ENCODE measurements at places on chromosomes 1 and 21.

GRCh38 chr1:243251539-243251938 lies 3.5 kb downstream of the CEP170 start:
- no peak for DNase-seq

DNA sequence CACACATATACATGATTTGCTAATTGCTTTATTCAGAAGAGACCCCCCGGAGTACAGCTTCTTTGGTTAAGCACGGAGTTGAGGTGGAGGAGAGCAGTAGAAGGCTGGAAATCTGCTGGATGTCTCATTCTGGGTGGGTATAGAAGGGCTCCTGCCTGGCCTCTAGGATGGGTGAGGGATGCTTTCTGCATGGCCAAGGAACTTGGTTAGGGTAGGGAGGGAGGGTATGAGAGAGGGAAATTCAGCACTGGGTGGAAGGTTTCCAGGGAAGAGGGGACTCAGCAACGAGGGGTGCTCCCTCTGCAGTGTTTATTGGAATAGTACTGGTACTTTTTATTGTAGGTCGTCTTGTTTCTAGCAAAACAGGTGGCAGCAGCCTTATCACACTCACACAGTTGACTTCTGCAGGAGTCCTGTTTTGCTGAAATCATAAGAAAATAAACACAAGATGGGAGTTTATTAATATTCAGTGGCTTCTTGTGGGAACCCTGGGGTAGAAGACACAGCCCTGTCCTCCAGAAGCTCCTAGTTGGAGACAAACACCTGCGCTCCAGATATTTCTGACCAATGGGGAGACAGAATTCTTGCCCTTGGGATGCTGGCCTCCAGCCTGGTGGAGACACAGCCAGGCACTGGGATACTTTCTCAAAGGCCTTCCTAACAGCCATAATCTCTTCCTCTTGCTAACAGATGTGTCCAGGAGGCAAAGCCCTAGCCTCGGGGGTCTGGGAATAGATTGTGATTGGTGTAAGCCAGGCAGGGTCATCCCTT lies 3.8 kb downstream of the PLA2G2A start:
- DNase-seq: no peak

DNA sequence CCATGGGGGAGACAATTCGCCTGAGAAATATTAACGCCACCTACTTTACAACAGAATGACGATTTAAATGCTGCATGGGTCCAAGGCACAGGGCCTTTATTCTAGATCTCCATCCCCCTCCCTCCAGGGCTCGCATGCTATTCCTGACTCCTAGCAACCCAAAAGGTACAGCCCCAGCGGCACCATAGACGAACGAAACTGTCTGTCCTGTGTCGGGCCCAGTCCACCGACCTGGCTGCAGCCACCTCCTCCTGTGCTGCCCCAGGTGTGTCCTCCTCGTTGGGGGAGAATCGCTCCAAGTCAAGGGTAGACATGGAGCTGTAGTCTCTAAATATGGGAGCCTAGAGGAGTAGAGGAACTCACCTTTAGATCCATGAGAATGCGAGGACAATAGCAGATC lies 196.5 kb downstream of the TOMM20 start:
- DNase-seq: no peak

DNA sequence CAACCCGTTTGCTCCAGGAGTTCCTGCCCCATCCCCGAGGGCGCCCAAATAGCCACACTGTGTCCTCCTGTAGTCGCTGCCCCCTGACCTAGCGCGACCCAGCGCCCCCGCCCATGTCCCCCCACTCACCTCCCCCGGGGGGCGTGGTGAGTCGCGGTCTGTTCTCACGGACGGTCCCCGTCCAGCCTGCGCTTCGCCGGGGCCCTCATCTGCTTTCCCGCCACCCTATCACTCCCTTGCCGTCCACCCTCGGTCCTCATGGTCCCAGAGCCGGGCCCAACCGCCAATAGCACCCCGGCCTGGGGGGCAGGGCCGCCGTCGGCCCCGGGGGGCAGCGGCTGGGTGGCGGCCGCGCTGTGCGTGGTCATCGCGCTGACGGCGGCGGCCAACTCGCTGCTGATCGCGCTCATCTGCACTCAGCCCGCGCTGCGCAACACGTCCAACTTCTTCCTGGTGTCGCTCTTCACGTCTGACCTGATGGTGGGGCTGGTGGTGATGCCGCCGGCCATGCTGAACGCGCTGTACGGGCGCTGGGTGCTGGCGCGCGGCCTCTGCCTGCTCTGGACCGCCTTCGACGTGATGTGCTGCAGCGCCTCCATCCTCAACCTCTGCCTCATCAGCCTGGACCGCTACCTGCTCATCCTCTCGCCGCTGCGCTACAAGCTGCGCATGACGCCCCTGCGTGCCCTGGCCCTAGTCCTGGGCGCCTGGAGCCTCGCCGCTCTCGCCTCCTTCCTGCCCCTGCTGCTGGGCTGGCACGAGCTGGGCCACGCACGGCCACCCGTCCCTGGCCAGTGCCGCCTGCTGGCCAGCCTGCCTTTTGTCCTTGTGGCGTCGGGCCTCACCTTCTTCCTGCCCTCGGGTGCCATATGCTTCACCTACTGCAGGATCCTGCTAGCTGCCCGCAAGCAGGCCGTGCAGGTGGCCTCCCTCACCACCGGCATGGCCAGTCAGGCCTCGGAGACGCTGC lies 1.1 kb downstream of the HTR6 start:
- DNase-seq: no peak
